Thyroid gland (tissue), 4 donors: ENCODE measurements at places on chromosomes 5 and 9. TPM values are rescaled to one million over a fixed set of nuclear protein-coding genes. Genes with fewer than 3 reads are reported as not detected.

The IL5 gene
- total RNA-seq: not detected

The CYSRT1 gene
- total RNA-seq: 1.3 TPM

The IFNB1 gene
- total RNA-seq: not detected

The PRELID2 gene
- 11.5 TPM for total RNA-seq

The ADGRV1 gene
- total RNA-seq: 129 TPM

The CXXC5 gene
- 56.0 TPM for total RNA-seq

The DRD1 gene
- total RNA-seq: not detected

The CWC27 gene
- 17.4 TPM for total RNA-seq

The PCDH1 gene
- total RNA-seq: 76.2 TPM

The FOXI1 gene
- total RNA-seq: not detected

The FAXDC2 gene
- 148 TPM for total RNA-seq

The SVEP1 gene
- total RNA-seq: 48.3 TPM

The SLC6A18 gene
- not detected for total RNA-seq

GRCh38 chr5:68554571-68555279 is 339.2 kb downstream of the PIK3R1 start:
- peak; percentile 32 for DNase-seq

- DNase-seq: no peak
These were observed 155.1 kb downstream of the CCDC192 start for GRCh38 chr5:127858116-127858784.

DNA sequence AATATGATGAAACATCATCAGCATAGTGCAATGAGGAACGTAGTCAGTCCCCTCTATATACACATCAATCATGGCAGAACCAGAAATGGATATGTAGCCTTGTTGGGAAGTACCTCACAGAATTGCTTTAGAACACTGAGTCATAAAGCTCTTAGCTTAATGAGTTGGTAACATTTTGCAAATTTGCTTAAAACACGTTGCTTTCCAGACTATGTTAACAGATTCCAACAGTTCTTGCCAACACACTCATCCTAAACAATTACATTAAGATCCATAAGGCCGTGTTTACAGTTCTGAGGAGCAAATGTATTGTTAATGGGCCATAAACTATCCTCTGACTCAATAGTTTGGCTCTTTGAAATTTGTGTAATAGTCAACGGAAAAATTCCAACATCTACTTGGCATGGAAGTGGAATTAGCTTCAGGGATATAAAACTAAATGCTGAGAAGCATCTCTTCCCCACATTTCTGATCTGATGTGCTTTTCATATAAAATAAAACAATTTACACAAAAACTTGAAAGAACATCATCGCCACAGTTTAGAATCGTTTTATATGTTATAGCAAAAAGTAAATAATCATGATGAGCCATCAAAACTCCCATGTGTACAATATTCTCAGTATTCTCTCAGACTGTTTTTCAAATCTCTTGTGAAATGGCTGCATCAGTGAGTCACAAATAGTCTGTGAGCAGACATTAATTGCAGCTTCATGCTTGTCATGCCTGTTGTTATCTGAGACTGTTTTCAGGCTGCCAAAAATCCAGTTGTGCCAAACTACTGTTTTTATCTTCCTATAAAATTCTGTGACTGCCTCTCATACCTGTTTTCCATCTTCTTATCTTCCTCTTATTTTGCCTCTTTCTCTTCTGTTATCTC is 291.9 kb downstream of the COX7C start:
- no peak for DNase-seq

DNA sequence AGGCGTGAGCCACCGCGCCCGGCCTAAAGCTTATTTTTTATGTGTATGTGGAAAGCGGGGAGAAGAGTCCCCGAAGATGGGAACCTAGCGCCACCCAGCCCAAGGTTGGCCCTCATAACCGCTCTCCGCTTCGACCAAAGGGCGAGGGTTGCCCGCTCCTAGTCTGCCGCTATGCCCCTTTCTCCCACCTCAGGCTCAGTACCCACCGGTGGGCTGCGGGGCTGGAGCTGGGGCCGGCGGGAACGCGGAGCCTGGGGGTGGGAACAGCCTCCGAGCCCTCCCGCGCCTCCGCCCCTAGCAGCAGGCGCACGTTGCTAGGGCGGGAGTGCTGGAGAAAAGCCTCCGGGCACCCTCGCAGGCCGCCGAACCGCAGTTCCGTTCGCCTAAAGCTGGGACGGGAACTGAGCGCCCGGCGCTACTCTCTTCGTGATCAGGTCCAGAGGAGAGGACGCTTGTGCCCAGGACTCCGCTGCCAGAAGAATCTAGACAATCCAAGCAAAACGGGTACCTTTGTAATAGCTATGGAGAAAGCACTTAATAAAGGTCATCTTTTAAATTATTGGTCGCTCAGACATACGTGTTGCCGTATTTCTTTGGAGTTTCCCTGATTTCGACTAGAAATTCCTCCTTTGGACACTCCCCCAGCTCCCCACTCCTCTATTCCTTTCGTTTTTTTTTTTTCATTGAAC is at the start of gene WDR31:
Gene WDR31 (minus strand): TSS at position 265 of the 689 bp plus-strand sequence. CDS start 8,253 bp downstream, outside the sequence.
- DNase-seq: peak; percentile 87

- DNase-seq: no peak
These were observed 115.7 kb upstream of the MPDZ start for GRCh38 chr9:13395156-13395555.

GRCh38 chr9:89295400-89295799 is 15.6 kb upstream of the CKS2 start:
- no peak for DNase-seq

- no peak for DNase-seq
These were observed 56.5 kb downstream of the PTTG1 start for GRCh38 chr5:160478163-160478562.

- DNase-seq: no peak
These were observed 2.3 kb upstream of the OR2V2 start for GRCh38 chr5:181145133-181145532.

GRCh38 chr5:75460532-75460931 is 50.9 kb downstream of the CERT1 start:
- no peak for DNase-seq

- DNase-seq: no peak
These were observed 2.1 kb upstream of the ANXA1 start for GRCh38 chr9:73149371-73150067.

DNA sequence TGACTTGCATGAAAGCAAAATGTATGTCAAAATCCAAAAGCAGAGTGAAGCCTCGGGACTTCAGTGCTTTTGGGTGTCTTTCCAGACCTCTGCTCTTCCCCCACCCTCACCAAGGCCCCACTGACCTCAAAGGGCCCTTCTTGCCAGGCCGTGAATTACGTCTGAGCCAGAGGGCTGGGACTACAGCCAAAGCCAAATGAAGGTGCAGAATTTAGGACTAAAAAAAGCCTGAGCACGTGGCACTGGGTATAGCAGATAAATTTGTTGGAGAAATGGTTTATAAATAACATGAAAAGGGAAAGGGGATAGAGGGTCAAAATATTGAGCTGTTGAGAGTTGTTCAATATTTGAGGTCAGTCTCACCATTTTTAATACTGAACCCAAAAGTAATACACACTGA is 163.4 kb downstream of the GHR start:
- DNase-seq: peak; percentile 80

DNA sequence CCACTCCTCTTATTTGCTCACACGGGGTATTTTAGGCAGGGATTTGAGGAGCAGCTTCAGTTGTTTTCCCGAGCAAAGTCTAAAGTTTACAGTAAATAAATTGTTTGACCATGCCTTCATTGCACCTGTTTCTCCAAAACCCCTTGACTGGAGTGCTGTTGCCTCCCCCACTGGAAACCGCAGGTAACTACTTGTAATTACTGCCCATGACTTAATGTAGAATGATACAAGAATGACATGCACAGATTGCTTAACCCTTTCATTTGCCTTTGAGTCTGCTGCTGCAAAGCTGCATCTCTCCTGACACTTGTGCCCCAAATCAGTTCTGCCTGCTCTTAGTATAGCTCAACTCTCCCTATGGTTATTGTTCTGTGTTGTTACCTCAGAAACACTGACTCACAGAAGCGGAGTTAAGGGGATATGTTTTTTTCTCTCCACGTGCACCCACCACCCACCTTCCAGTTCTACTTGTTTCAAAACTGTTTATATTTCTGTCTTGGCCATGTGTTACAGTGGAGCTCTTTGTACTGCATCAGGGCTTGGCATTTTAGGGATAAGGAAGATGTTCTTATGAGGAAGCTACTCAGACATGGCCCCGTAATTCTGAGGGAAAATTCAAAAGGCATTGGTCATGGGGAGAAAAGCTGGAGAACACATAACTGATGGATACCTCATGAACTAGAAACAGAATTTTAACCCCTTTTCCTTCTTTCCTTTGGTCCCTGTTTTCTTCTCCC is 2.3 kb downstream of the ADRB2 start:
- DNase-seq: no peak

DNA sequence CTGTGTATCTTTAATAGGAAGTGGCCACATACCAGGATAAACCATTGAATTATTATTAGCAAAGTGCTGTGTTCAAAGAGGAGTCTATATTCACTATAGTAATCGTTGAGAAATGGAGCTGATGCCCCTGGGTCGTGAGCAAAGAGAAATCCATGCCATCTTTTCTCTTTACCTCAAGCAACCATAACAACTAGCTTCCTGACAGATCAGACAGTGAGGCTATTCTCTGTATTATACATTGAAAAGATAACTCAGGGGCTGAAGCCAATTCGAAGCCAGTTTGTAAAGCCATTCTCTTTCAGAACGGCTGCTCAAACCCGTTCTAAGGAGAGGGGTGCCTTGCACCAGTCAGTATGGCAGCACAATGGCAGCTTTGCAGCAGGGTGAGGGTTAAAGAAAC is 680.6 kb downstream of the SEMA5A start:
- DNase-seq: no peak

GRCh38 chr5:56910210-56910965 is 992 bp downstream of the SETD9 start:
- peak; percentile 49 for DNase-seq

GRCh38 chr9:114894206-114894605 is 36.2 kb downstream of the TNFSF8 start:
- no peak for DNase-seq

DNA sequence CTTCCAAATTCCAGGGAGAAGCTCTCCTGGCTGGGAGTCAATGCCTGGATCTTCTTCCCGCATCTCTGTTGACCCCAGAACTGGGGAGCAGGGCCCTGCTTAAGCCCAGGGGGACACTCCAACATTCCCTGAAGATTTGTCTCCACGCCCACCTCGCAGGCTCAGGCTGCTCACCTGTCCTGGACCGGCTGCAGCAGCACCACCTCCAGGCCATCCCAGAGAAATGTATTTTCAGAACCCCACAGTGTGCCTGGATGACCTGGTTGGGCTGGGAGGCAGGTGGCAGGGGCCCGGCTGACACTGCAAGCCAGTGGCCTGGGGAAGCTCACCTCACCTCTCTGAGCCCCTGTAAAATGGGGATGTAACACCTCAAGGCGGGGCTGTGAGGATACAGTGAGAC is 27.1 kb upstream of the ZBTB43 start:
- peak; percentile 6 for DNase-seq

DNA sequence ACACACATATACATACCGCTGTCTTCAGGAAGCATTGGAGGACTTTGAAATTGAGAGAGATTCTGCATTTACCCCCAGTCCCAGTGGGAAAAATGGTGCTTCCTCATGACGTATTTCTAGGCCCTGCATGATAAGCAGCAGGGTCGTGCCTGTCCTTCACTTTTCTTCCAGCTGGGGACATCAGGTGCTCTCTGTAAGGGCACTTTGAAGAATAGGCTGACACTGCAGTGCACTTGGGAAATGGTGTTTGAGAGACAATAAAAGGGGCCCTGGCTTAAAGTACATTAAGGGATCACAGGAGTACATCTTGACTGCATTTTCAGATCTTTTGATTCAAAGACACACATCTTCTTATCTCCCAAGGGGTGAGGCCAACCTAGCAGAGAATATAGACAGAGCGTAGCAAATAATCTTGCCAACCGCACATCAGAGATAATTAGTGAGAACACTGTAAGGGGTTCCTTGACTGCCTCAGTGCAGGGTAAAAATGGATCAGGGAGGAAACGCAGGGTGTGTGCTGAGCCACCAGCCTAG is 437.9 kb downstream of the CSNK1G3 start:
- DNase-seq: no peak

GRCh38 chr9:130765137-130766020 is 69.7 kb upstream of the ABL1 start:
- no peak for DNase-seq

DNA sequence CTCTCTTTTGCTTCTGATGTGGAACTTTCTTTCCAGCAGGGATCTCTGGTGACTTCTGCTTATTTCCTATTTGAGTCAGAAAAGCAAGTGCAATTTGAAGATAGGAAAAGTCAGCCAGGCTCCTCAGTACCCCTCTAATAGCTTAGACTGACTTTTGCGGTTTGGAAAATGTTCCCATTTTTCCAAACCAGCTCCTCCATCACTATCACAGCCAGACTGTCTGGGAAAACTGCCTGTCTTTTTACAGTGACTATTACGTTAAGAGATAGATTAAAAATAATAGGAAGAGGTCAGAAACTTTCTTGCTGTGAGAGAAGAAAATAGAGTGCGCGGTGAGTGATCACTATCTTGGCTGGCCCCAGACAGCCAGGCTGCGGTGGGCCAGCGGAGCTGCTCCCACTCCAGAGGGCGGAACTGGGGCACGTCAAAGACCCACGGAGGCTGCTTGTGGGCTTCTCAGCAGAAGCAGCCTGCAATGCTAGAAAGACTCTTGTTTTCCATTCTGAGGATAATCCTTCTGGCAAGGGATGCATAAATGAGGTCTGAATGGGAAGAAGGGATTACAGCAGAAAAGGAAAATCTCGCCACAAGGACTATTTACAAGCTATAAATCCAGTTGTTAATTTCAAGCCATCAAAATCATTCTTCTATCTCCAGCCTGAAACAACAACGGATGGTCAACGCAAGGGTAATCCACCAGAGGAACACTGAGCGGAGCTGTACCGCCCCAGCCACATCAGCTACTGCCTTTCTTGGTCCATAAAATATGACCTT is 151.0 kb upstream of the MSX2 start:
- no peak for DNase-seq

GRCh38 chr5:100852988-100853449 is 50.1 kb downstream of the ST8SIA4 start:
- no peak for DNase-seq

GRCh38 chr9:24210641-24211040 is 335.1 kb downstream of the IZUMO3 start:
- no peak for DNase-seq

DNA sequence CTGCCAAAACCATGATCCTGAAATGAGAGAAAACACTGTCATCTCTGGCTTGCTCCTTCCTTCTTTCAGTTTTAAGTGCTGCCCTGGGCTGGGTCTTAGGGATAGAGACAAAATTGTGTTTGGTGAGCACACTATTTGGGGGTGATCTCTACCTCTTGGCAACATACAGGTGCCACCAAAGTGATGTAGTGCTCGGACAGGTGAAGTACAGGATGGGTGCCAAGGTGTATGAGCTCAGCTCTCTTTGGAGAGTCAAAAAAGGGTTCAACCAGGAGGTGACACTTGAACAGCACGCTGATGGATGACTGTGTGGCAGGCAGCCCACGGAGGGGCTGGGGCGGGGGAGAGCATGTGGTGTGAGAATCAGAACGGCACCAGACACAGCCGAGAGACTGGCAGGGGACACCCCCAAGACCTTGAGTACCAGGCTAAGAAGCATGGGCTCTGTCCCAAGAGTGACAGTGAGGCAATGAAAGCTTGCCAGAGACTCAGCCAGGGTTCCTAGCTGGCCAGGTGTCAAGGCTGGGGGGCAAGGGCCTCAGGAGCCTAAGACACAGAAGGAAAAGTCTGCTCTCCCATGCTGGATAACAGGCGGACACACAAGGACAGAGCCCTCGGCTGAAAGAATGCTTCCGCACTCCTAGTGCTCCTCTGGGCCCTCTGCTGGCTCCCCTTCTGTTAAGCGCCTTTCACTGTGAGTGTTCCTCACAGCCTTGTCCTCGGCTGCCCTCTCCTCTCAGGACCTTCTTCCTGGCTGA is 2.5 kb downstream of the NHP2 start:
- peak; percentile 21 for DNase-seq

- peak; percentile 39 for DNase-seq
These were observed 577 bp downstream of the TUT7 start for GRCh38 chr9:86353655-86354010.
